ENCODE measurements at places on chromosomes 1 and 21.

GRCh38 chr1:117009132-117009531 lies 7.6 kb downstream of the CD101 start:
- DNase-seq: no peak

DNA sequence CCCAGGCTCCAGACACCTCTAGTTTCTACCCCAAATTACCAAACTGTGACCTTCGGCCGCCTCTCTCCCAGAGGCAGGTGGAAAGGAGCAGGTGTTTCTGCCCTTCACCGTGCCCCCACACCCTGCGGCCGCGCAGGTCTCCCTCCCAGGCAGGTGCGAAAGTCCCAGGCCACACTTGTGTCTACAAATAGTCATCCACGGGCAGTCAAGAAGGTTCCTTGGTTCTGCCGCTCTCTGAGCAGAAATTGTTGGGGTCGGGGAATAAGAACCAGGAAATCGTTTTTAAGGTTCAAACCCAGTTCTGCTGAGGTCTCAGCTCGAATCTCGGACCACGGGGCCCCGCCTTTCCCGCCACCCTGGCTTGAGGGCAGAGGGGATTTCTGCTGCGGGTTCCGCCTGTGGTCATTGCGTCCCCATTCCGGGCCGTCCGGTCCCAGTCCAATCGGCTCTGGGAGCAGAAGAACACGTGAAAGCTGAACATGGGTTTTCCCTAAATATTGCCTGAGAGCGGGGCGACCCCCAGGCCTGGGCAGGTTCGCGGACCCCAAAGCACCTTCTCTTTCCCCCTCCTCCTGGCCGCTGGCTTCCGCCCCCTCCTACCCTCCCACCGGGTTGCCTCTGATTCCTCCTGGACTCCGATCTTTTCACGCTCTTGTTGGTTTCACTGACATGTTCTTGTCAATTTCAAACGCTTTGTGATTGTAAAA lies 1.2 kb upstream of the ATF3 start:
- no peak for DNase-seq

- DNase-seq: no peak
Measured at GRCh38 chr1:212873518-212873917, 15.4 kb downstream of the FLVCR1 start.

DNA sequence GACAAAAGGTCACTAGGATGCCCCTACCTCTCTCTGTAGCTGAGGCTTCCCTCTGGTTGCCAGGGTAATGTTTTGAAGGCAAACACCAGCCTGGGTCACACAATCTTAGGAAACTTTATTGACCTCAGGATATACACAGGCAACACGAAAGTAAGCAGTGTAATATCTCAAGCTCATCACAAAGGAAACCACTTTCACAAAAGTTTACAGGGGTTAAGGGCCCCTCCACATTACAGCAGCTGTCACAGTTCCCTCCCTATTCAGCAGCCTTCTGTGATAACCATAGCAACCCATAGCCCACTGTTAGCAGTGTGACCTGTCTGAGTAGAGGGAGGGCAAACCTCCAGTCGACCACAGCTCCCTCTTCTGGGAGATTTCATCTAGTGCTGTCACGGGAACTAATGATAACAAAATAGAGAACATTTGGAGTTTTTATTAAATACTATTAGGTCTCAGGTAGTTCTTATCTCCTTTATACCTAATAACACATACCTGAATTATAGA lies 149.8 kb downstream of the PTPRC start:
- no peak for DNase-seq

DNA sequence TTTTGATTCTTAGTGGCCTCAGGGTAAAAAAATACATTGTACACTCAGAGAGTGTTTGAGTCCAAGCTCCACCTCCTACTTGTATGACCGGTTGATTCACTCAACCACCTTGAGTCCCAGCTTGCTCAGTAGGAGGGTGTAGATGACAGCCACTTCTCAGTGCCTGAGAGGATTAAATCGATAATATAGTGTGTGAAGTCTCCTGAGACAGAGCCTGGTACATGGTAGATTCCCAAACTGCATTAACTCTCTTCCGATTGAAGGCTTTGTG lies 38.4 kb downstream of the NCMAP start:
- peak; percentile 15 for DNase-seq

GRCh38 chr1:163357378-163357777 lies 35.6 kb downstream of the NUF2 start:
- DNase-seq: no peak

GRCh38 chr1:208201229-208201628 lies 43.0 kb downstream of the PLXNA2 start:
- no peak for DNase-seq

- DNase-seq: no peak
Measured at GRCh38 chr1:158933621-158934020, 2.3 kb downstream of the PYHIN1 start.

DNA sequence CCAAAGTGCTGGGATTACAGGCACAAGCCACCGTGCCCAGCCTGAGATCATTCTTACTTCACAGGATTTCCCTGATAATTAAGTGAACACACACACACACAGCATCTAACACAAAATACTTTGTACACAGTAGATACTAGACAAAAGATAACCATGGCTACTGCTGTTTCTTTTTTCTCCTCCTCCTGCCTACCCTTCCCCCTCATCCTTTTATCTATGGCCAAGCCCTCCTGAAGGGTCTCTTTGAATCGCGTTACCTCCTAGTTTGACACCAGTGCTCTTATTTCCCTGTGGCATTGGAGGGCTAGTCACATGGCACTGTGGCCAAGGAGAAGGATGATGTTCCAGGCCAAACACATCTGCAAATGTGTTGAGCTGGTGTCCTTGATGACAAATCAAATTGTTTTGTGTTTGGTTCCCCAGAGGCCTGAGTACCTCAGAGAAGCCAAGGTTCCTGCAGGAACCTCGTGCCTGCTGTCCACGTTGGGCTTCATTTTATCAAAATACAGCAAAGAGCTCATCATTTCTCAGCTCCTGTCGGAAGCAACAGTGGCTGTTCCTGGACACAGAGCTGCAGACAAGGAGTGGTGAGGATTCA lies 20.6 kb downstream of the NDUFS5 start:
- DNase-seq: no peak

DNA sequence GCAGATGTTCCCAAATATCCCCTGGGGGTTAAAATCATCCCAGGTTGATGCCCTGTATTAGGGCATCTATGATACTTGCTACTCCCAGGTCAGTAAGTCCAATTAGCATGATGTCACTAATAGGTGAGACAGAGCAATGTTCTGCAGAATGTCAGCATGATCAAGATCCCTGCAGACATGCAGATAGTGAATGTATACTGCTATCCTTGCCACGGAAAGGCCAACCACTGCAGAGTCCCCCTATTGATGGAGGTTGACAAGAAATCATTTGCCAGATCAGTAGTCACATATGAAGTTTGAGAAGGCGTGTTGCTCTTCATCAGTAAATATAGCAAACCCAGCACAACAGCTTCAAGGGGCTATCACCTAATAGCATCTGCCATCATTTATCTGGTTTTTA lies 97.4 kb downstream of the SETD4 start:
- no peak for DNase-seq

Data from NCI-H2029 (cell line).